MV-4-11 (cell line): ENCODE measurements at places on chromosomes 3 and 15.

- DNase-seq = no peak
These were observed 175.4 kb upstream of the GBE1 start for GRCh38 chr3:81936817-81937216.

DNA sequence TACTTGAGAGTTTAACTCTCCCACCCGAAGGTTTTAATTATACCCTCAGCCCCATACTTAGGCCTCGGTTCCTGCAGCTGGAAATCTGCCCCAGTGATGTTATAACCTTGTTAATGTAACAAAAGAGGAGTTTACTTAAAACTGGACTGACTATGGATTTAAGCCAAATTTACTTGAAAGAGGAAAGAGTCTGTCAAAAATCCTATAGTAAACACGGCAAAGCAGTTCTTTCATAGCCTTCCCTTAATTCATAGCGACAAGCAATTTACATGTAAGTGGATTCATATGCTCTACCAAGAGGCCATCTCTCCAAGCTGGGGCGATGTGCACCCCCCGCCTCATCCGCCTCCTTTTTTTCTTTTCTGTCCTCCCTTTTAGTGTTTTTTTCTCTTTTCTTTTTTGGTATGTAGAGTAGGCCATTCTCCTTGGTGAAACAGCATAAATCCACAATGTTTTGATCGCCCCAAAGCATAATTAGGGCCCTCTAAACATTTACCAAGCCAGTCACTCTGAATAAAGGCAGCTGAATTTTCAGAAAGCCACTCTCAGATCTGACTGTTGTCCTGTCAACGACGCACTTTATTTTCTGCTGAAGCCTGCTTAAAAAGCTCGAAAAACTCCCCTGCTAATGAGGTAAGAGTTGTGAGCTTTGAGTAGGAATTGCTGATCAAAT, 373.1 kb upstream of the WNT5A start:
- no peak for DNase-seq

DNA sequence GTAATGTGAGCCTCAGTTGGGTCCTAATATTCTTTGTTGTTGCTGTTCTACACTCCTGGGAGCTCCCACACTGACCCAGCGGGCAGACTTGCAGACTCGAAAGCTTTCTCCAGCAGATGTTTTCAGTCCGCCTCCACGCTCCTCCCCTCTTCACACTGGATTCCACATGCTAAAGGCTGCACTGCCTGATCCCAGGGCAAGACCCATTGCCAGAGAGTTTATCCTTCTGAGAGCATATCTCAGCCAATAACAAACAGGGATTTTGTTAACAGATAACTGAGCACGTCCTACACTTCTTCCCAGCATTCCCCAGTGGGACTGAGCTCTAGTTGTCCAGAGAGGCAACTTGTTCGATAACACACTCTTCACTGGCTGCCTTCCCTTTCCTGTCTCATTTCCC, 8.0 kb upstream of the COL6A6 start:
- no peak for DNase-seq

DNA sequence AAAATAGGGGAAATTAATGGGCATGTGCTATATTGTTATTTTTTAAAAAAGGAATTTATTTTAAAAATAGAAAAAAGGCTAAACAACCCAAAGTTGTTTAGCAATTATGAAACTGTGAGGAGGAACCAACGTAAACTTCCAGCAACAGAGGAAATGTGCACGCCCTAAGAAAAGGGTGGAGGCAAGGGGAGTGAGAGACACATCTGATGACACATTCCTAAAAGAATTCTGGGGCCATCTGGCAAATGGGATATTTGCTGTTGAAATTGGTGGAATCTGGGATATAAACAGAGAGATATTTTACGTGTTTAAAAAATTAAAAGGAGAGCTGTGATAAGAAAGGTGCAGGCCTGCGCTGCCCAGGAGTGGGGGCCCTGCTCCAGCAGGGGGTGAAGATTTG, 50.8 kb upstream of the MUC13 start:
- peak; percentile 72 for DNase-seq

DNA sequence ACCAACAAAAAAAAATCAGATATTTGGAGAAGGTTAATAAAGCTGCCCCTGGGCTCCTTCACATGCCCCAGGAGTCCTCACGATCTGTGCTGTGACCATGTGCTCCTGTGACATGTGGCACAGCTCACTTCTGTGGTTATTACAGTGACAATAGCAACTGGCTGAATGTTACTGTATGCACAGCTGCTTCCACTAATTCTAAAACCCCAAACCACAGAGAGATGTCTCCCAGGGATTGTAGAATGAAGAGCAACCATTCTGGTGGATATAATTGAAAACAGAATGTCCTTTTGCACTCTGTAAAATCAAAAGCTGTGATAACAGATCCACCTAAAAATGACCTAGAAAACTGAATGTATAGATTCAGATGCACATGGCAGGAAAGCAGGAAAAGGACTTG, 489.2 kb upstream of the CNTN4 start:
- DNase-seq = peak; percentile 93
